ENCODE measurements at places on chromosomes 4 and X.

- DNase-seq: no peak
These were observed 104.6 kb upstream of the PRKG2 start for GRCh38 chr4:81319657-81320056.

DNA sequence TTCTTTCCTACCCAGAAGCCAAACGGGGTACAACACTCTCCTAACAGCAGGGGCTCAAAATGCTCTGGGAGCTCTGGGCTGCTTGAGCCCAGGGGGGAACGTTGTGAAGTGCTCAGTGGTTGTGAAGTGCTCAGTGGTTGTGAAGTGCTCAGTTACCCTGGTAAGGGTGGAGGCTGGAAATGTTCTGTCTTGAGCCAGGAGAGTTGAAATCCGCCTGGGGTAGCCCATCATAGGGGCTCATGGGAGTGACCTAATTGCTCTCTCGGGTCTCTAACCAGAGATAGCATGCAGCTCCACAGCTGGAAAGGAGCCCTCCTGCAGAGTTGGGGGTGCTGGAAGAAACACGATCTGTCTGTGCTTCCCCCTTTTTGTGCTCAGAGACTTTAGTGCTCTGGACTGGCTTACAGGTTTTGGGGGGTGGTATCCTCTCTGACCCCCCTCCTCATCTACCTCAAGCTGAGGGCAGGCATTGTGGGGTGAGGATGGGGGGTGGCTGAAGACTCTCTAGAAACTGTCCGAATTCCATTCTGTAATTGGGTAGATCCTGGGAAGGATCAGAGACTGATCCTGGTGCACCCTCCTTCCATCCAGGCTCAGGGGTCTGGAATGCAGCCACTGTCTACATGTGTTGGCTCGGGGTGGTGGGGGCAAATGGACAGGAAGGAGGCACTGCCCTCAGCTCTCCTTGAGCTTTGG is 2.7 kb downstream of the EFNB1 start:
- no peak for DNase-seq

DNA sequence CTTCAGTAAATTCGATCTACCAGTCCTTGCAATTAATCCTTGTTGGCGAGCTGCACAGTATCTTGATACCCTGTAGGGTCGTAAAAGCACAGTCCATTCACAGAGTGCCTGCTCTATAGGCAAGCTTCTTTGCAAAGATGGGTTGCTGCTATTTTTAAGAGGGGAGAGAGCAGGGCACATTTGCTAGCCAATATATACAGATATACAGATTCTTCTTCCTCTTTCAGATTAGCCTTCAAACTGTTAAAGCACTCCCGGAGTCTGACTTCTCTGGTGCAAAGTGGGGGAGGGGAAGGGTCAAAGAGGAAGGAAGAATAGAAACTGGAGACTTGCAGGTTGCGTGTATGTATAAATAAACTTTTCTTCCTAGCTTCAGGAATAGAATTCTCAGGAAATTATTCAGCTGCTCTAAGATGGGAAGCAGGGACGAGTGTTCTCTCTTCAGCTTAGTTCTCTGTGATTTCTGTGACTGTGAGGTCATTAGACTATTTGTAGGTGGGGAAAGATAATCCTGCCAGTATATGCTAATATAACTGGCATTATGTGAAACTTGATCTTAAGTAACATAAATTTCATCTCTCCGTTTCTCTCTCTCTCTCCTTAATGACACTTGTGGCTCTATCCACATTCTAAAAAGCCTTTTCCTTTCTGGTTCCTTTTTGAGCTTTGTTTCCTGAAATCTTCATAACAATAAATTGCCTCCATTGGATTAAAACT is at the start of gene CYSLTR1:
Gene CYSLTR1, minus strand, starts transcription at position 242 of the 717 bp plus-strand sequence. CDS start 53,865 bp downstream, outside the sequence.
- no peak for DNase-seq

DNA sequence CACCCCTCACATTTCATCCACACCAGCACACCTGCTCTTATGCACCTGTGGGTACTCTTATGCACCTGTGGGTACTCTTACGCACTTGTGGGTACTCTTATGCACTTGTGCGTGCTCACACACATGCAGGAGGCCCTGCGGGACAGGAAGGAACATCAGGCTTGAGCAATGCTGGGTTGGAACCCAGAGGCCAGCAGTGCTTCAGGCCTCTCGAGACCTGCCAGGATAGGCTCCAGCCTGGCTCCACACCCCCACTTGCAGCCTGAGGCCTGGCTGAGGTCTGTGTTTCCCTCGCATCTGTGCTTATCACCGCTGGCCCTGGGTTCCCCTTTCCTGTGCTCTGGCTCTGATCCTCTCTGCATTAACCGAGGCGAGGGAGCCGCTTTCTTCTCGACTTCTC is 34.7 kb downstream of the SORCS2 start:
- DNase-seq: no peak

DNA sequence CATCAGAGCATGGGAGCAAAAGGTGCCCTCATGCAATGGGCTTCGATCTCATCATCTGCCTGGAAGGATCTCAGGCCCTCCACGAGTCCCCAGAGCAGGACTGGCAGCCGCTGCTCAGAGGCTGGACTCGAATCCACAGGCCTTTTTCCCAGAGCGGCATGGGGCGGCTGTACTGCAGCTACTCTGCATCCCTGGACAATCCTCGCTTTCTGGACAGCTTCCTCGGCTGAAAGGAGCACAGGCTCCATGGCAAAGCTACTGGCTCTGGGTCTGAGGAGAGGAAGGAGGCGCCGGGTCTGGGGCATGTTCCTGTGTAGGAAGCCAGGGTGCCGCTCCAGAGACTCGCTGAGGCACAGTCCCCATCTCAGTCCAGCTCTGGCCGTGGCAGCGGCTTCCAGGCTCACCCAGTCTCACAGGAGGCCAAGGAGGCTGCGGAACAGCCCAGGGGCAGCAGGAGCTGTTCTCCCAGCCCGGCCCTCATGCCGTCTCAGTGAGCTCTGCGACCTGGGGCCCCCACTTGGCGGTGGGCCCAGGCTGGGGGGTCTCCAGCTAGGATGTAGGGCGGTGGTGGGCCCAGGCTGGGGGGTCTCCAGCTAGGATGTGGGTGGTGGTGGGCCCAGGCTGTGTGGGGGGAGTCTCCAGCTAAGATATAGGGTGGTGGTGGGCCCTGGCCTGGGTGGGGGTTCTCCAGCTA is 2.7 kb upstream of the SPON2 start:
- no peak for DNase-seq

- peak; percentile 4 for DNase-seq
These were observed 27.7 kb downstream of the UVSSA start for GRCh38 chr4:1374706-1375045.

DNA sequence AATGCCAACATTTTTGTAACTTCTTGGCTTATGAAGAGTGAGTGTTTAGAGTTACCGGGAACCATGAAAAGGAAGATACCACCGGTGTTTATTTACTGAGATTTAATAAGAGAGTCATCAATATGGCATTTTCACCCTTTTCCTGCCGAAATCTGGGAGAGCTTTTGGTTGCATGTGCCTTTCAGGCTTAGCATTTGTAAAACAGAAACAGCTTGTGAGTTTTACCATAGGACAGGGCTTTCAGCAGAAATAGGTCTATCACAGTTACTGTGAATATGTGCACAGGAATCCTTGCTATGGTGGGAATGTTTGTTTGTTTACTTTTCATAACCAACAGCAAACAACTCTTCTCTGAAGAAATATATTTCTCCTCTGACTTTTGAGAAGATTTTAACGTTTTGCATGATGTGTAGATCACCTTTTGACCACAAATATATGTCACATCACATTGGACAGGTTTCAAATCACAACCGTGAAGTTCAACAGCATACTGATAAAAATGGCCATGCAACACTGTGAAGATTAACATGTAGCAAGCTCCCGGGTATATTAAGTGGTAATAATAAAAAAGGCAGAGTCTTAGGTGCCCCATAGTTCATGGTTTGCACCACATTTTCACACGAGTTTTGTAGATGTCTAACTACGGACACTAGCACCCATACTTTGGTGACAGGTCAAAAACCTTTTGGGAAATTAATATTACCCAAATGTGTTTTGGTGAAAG is 21.3 kb downstream of the ARHGAP24 start:
- DNase-seq: no peak

- DNase-seq: peak; percentile 17
These were observed at the start of gene TMSB15A for GRCh38 chrX:102515975-102516941. TSS of gene TMSB15A (minus strand) at chrX:102516739.

GRCh38 chrX:143663755-143664154 is 27.9 kb upstream of the SLITRK4 start:
- DNase-seq: no peak

DNA sequence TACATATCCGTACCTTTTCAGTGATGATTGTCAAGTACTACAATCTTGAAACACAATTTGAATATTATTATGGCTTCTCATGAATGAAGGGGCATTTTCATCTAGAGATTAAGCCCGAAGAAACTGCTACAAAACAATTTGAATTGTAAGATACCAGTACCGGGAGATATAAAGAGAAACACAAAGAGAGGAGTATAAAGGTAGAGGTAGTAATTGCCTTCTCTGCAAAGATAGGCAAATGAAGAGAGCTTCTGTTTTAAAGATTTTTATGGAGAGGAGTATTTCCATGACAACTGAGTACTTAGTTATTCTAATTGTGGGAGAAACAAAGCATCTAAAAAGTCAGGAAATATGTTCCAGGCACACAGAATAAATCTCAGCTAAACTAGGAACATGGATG is 25.3 kb upstream of the KCNIP4 start:
- DNase-seq: no peak

GRCh38 chrX:56783996-56784620 is 55.1 kb downstream of the NBDY start:
- no peak for DNase-seq

GRCh38 chr4:123659262-123659661 is 262.7 kb downstream of the SPRY1 start:
- DNase-seq: no peak

DNA sequence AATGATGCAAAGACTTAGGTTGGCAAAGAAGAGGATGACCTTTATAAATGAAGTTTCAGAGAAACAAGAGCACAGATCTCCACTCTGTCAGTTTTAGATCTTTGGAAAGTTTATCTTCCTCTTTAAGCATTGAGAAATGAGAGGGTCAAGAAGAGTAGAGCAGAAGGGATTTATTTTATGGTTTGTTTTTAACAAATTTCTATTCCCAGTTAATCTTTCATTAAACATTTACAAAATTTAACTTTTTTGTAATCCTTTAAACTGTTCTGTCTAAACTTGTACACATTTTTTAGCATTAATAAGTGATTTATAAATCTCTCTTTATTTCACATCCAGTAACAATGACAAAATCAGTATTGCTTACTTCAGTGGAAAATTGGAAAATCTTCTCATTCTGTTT is 875.0 kb upstream of the IGFBP7 start:
- DNase-seq: no peak

- DNase-seq: no peak
These were observed 32.4 kb downstream of the EGF start for GRCh38 chr4:109945056-109945455.

DNA sequence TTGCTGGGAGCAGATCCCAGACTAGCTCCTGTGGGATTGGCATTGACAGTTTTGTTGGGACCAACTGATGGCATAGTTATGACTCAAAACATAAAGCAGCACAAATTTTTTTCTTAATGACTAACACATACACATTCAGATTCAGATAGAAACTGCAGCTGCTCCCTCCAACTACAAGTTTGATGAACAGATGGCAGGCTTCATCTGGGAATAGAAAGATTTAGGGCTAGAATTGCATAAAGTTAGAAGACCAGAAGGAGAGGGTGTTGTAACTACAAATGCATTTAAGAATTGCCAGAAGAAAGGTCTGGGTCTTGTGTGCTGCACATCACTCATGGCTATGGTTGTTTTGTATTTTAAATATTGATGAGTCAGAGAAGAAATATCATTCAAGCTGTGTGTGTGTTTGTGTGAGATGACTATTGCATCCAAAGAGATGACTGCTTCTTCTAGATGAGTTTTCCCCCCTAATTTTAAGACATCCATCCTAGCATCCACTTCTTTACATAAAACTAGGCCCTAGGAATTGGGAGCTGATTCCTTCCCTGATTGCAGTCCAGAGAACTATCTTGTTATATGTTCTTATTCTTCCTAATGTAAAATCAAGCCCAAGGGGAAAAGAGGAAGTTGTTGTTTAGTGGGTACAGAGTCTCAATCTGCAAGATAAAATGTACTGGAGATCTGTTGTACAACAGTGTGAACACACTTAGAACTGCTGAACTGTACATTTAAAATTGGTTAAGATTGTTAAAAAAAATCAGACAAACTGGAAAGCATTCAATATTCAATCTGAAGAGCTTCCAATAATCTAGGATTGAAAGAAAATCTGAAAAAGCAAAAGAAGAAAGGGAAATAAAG is 175.1 kb downstream of the PARM1 start:
- no peak for DNase-seq

GRCh38 chr4:160265836-160266235 is 1163.0 kb downstream of the RAPGEF2 start:
- no peak for DNase-seq

GRCh38 chr4:183746305-183747229 is 87.5 kb downstream of the TRAPPC11 start:
- no peak for DNase-seq

DNA sequence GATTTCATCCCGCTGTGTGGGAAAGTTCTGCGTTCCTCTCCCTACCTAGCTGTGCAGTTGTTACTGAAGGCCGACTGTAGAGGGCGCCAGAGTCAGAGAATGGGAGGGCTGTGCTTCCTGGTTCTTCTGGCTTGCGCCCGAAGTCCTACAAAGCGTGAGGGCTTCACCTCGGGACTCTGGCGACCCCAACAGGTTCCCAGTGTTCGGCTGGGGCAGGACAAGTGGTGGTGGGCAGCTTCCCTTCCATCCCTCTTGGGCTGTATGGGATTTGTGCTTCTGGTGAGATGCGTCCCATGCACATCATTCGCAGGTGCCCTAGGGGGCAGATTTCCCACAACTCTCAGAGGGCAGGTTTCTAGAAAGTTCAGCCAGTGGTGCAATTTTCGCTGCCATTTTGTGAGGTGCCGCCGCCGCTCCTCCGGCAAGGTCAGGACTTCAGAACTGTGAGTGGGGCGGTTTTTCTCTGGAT is 27.3 kb downstream of the CT45A1 start:
- DNase-seq: peak; percentile 17

GRCh38 chrX:148588649-148589310 is 88.4 kb downstream of the AFF2 start:
- no peak for DNase-seq

GRCh38 chr4:83561381-83561780 is 25.5 kb downstream of the GPAT3 start:
- no peak for DNase-seq

DNA sequence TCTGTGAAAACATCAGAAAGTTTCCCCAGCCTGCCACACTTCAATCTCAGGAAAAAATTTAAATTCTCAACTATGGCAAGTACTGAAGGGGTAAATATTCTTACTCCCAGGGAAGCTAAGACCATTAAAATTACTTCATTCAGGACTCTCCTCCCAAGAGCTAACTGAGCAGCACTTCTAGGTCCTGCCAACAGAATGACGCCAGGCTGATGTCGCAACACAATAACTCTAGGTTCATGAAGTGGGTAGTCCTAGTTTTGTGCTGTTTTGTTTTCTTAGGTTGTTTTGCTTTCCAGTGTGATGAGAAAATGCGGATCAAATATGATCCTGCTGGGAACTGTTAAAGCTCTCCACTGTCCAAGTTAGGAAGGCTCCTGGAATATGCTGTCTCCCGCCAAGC is 180.0 kb downstream of the NKX6-1 start:
- no peak for DNase-seq

DNA sequence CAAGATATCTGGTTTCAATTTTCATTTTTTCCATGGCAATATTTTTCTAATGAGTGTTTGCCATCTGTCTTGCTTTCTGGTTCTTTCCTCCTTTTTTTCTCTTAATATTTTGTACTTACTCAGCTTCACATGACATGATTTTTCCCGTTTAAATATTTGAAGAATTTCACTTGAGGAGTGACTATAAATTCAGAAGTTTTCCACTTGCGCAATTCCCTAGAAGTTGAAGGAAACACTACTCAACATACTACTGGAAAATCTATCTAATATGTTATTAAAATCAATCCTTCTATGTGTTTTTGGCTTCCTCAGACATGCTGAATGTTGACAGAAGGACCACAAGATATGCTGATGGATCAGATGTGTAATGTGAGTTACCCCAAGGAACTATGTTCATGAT is 36.8 kb upstream of the BANK1 start:
- DNase-seq: no peak

All from T-helper 17 cell (primary cell).